ENCODE measurements at places on chromosomes 7 and 10.

DNA sequence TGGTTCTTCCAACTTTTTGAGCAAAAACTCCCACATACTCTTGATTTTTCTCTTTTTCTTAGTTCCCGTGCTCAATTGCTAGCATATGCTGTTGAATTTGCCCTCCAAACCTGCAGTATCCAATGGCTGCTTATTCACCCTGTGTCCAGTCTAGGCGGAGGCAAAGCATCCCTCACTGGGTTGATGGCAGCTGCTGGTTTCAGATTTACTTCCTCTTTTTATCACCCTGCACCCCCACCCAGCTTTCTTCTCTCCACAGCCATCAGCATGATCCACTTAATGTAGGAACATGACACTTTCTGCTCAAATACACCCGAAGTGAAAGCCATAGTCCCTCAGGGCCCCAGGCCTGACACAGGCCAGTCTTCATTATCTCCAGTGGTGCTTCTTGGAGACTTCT is 87.6 kb upstream of the ADARB2 start:
- no peak for DNase-seq

DNA sequence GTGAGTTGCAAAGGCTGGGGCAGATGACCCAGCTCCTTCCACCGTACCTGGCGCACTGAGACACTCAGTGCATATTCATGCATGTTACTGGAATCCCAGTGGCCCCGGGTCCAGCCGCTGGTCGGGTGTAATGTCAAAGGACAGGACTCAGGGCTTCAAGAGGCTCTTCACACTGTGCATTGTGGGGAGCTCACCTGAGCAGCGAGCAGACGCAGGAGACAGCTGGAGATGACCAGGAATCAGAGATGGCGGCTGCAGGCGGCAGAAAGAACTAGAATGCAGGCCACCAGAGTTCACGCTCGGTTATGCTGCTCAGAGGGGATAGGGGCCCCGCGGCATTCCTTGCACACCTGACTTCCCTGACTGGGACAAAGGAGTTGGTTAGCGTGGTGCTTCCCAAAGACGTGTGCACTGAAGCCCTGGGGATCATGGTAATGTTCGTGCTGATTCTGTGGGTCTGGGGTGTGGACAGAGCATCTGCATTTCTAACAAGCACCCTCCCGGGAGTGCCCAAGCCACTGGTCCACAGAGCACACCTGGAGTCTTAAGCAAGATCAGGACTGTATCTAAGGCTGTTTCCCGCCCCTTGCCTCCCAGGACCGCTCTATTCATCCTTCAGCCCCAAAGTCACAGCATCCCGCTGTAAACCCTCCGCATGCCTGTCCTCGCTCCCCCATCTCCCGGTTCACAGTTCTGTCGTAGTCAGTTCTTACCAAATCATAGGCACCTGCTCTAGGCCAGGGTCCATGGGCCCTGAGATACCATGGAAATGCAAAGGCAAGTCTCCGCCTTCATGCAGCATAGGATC is 71.0 kb downstream of the MKI67 start:
- DNase-seq: no peak

DNA sequence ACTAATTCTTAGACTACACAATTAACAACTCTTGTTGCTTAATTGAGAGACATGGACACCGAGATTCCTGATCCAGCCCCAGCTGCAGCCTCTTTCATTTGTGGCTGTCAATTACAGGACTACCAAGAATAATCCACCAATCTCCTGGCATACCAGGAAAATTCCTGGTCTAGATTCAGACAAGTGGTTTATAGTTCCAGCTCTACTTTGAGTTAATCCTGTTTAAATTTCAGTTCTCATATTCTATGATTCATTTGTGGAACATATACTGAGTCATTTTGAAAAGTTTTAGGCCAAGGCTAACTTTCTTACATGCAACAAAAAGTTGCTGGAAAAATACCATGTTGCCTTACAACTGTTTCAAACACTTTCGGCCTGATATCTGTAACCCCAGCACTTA is 253.5 kb downstream of the MAGI2 start:
- DNase-seq: no peak

DNA sequence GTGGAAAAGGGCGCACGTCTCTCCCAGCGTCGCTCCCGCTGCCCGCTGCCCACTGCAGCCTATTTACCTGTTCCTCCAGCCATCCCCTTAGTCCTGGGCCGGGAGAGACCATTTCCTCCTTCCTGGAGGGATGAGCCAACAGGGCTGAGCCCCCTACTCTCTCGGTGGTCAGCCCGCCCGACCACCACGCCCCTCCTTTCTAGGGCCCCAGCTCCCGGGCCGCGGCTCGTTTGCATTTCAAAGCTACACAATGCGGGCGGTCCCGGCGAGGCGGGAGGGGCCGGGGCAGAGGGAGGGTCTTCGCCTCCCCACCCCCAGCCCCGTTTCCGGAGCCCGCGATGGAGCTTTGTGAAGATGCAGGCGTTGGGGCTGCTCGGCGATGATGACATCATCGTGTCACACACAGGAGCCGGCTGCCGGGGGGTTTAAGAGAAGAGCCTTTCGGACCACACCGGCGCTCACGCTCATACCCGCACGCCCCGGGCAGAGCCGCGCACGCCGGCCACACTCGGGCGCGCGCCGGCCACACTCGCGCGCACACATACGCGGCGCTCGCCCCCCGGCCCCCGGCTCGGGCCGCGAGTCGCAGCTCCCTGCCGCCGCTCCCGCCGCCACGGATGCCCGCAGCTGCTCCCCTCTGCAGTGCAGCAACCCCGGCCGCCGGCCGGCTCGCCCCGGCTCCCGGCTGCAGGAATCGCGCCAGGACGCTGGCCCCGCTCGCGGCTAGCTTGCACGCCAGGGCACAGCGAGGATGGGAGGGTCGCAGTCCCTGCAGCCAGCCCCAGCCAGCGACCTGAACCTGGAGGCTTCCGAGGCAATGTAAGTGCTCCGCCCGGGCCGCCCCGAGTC is 107.7 kb upstream of the BTBD16 start:
- no peak for DNase-seq

- DNase-seq: no peak
Measured at GRCh38 chr7:139992353-139993044, 70.3 kb downstream of the PARP12 start.

DNA sequence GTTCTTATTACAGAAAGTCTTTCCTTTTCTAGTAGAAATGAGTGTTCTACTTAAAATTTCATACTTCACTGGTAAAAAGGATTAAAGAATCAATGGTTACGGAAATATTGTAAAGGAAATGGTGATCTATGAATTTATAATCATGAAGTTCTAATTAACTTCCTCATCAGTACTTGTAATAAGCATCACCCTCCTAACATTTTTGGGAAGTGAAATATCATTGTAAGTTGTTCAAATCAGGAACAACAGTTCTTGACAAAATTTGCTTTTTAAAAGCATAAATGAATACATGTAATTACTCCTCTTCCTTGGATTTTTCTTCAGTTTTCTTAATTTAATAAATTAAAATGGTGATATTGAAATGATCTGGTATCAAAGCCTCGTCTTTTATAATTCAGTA is 5.6 kb upstream of the PCGF5 start:
- no peak for DNase-seq

DNA sequence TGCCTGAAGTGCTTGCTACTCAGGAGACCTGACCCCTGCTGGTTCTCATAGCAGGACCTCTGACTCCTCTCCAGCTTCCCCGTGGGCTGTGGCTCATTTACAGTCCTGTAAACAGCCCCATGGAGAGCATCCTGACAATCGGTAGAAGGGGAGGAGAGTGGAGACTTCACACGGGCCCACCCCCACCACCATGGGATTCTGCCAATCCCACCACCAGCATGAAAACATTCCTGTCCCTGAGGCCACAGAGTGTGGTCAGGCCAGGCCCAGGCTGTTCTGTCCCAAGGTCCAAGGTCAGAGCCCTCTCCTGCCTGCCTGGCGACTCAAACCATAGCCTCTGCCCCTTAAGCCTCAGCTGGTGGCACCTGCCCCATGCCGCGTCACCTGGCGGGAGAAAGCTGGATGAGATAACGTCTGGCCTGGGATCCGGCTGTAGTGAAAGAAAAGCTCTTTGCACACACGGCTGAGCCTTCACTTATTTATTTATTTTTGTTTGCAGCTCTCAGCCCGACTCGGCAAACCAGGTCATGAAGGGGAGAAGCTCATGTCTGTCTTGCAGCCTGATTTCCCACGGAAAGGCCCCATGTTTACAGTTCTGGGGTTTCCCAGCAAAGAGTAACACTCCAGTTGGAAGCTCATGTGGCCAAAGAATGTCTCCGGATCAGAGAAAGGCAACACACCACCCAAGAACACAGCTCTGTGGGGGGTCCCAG is 293.6 kb upstream of the ZMIZ1 start:
- DNase-seq: no peak

GRCh38 chr7:63077841-63078240 is 920.8 kb upstream of the ZNF722 start:
- no peak for DNase-seq

GRCh38 chr10:1462521-1462920 is 274.8 kb downstream of the ADARB2 start:
- DNase-seq: no peak

Data from NCI-H524 treated with DMSO at 0.1 percent for 48 hours (cell line).